ENCODE measurements at places on chromosomes 7 and 10.

DNA sequence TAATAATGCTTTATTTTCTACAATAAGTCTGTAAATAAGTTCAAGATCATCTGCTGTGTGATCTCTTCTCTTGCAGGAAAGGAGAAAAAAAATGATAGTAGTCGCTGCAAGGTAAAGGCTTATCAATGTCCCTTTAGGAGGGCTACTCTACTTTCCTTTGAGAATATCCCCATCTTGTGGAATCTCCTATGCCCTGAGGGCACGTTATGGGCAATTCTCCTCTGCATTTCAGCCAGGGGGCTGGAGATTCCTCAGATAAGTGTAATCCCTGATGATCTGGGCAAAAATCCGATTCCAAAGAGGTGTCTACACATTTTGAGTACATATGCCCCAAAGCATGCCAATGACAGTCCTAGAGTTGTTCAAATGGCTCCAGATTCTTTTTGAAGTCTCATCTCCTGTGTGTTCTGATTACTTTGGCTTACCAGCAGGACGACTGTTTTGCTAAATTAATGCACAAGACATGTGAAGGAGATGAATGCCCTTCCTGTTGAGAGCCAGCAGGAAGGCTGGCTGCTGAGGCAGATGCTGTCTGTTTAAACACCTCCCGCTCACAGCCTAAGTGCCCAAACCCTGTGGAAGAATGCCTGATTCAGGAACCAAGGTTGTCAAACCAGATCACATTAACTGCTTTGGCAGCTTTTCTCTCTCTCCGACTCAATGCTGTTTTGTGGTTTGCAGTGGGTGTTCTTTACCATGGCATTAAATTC, 171.2 kb upstream of the COL1A2 start:
- no peak for DNase-seq

DNA sequence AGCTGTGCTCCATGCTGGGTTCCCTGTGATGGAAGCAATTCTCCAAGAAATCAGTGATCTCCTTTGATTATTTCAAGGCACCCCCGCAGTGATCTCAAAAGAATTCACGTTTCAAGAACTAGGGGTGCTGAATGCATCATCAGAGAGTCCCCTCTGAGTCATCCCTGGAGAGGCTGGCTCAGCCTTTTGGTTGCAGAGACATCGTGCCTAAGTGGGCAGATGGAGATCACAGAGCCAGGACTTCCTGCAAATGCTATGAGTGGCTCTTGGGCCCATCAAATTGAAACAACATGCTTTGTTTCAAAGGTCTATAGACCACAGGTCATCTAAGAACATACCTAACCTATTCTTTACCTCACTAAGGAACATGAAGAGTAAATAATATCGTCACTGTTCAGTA, 41.5 kb upstream of the PLEKHA1 start:
- DNase-seq, result no peak

GRCh38 chr7:151652111-151652510, 132.4 kb upstream of the RHEB start:
- DNase-seq, result no peak

DNA sequence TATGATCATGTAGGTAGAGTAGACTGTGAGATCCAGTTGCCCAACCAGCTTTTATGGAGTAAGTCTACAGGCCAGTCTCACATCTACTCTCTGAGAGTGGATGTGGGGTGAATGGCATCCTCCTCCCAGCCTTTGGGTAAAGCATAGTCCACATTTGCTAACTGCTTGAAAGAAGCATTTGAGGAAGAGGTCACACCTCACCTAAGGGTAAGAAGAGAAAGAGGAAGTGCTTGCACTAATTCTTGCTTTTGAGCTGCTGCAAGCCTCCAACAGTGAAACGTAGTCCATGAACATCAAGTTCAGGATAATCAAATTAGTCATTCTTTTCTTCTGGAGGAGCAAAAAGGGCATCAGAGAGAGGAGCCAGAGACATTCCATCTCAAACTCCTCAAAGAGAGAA, 93.9 kb upstream of the AGR3 start:
- DNase-seq, result no peak

GRCh38 chr7:138483531-138483930, 23.5 kb downstream of the TRIM24 start:
- DNase-seq, result no peak

GRCh38 chr7:33039257-33039902, 23.2 kb downstream of the NT5C3A start:
- no peak for DNase-seq

DNA sequence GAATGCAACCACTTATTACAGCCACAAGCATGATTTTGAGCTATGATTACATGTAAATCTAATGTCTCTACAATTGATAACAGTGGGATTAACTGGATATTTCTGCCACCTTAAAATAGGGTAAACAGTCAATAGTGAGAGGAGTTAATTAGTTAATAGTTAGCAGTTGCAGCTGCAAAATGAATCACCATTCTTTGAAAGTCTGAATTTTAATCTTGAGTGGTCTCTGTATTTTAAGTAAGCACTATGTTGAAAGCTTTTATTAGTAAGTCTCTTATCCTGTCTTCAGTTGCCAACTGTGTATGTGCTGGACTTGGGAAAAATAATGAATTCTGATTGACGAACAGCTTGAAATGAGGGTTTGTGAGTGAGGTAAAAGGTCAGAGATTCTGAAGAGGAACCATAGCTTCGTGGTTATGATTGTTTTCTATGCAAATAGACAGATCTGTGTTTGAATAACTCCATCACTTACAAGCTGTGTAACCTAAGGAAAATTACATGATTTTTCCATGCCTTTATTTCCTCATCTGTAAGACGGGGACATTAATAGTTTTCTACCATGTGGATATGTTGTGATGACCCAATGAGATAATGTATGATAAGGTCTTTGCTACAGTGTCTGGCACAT, 75.2 kb downstream of the RNLS start:
- DNase-seq, result no peak

DNA sequence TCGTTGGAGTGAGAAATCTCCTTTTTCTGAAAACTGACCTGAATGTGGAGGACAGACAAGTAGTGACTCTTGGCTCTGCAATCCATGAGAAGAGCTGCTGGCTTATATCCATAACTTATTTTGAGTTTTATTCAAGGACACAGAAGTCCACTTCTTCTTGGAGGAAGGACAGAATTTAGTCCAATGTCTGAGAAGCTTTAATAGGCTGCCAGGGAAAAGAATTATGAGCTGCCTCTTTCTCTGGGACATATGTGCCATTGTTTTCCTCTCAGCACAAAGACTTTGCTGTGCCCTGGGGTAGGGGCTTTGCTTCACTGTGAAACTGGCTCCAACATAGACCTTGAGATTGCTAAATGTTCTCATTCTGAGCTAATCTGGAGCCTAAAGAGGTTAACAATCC, 20.5 kb upstream of the AOC1 start:
- no peak for DNase-seq

GRCh38 chr10:27285093-27285492, 44.5 kb upstream of the ACBD5 start:
- peak; percentile 13 for DNase-seq

- DNase-seq, result no peak
Observed at GRCh38 chr10:118953598-118954393, 75.7 kb upstream of the NANOS1 start.

DNA sequence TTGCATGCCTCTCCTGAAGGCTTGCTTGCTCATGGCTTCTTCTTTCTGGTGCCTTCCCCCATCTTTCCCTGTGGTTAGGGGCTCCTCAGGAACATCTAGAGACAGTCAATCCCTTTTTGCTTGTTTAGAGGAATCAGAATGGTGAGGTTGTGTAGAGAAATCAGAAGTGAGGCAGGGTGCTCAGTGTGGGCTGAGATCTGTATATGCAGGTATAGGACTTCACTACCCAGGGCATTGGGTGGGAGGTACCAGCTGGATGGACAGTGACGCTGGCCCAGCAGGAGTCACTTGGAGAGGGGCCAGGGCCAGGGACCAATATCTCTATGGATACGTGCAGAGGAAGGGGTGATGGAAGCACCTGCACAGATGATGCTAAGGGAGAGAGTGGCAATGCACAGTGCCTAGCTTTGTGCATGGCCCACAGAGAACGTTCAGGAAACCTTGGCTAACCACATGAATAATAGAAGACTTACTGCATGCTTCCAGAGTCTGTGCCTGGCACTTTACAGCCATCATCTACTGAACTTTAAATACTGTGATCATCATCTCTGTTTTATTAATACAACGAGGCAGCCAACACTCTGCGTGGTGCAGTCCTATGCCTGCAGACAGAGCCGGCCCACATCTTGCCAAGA, 255.2 kb downstream of the ABCA13 start:
- DNase-seq, result no peak

- DNase-seq, result peak; percentile 18
Observed at GRCh38 chr7:25259487-25260243, 31.4 kb upstream of the NPVF start.

GRCh38 chr7:147653456-147653855, 937.1 kb upstream of the C7orf33 start:
- no peak for DNase-seq

- DNase-seq, result no peak
Observed at GRCh38 chr7:128530855-128531104, 54.2 kb downstream of the METTL2B start.

DNA sequence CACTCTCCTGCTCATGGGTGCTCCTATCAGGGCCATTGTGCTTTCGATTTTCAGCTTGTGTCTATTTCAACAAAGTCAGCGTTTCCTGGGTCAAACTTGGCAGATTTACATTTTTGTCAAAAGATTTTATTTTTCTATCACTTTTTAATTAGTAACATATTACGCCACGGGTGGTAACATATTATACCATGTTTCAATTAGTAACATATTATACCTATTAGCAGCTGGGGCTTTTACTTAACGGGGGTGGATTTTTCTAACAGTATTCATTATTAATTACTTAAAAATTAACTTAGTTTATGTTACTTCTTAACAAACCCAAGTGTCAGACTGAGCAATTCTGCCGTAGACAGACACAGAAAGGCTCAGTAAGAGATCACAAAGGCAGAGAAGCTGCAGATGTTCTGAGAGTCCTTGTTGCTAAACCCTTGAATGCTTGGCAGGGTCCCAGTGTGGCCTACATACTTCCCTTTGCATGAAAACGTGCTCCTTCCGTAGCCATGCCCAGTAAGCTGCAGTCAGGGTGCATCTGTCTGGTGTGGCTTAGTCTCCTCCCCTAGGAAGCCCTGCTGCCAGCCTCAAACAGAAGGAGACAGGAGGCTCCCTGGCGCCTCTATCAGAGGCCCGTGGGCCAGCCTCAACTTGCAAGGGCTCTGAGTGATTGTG, 263.1 kb upstream of the CXCL12 start:
- DNase-seq, result no peak

DNA sequence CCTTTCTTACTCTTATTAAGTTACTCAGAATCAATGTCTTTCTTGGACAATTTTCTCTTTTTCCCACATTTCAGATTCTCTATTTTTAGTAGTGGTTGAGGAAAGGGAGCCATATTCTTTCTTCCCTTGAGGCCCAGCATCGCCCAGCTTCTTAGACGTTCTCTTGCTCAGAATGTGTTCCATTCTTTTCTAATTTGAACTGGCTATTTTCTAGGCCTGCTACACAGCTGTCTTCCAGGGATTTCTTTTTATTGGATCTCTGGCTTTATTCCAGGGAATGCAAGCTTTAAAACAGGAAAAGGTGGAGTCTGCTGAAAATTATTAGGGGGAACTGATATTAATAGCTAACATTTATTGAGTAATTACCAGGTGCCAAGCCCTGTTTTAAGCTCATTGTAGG, 58.3 kb downstream of the WIPF3 start:
- no peak for DNase-seq

All from T-helper 9 cell (primary cell).